ENCODE measurements at places on chromosomes 3 and 15.

- no peak for DNase-seq
These were observed 32.7 kb downstream of the SRGAP3 start for GRCh38 chr3:9216736-9217135.

- DNase-seq: no peak
These were observed 22.5 kb upstream of the KCNMB2 start for GRCh38 chr3:178513546-178514380.

DNA sequence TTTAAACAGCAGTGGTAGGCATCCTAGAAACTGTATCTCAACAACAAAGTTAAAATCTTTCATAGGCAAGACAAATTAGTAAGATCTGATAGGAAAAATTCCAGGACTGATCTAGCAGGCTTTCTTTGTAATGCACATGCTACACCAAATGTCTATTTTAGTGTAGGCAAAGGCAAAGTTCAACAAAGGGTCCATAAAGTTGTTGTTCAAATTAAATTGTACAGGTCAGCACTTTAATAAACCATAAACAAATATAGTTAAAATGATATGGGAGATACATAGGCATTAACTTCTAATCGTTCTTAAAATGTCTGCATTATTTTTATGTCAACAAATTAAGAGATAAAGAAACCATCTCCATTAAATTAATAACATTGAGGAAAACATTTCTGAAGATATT lies 413.0 kb downstream of the TUSC7 start:
- DNase-seq: no peak

GRCh38 chr3:53181024-53181371 lies 20.0 kb downstream of the PRKCD start:
- no peak for DNase-seq

DNA sequence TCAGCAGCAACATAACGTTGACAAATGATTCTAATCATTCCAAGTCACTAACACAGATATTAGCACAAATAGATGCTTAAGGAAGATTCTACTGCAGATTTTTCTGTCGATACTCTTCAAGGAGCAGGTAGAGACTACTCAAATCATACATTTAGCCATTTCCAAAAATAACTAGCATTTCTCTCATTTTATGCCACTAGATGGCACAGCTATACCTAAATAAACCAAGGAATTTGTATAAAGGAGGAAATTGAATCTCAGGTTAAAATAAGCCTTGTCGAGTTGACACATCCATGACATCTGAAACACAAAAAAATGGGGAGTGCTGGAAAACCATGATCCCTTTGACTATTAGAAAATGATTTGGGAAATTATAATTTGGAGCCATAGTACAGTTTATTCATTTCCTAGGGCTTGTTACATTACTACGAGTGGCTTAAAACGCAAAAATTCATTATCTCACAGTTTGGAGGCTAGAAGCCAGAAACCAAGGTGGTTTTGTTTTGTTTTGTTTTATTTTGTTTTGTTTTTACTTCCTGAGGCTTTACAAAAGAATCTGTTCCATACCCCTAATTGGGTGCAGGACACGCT lies 59.5 kb upstream of the STRIT1 start:
- no peak for DNase-seq

DNA sequence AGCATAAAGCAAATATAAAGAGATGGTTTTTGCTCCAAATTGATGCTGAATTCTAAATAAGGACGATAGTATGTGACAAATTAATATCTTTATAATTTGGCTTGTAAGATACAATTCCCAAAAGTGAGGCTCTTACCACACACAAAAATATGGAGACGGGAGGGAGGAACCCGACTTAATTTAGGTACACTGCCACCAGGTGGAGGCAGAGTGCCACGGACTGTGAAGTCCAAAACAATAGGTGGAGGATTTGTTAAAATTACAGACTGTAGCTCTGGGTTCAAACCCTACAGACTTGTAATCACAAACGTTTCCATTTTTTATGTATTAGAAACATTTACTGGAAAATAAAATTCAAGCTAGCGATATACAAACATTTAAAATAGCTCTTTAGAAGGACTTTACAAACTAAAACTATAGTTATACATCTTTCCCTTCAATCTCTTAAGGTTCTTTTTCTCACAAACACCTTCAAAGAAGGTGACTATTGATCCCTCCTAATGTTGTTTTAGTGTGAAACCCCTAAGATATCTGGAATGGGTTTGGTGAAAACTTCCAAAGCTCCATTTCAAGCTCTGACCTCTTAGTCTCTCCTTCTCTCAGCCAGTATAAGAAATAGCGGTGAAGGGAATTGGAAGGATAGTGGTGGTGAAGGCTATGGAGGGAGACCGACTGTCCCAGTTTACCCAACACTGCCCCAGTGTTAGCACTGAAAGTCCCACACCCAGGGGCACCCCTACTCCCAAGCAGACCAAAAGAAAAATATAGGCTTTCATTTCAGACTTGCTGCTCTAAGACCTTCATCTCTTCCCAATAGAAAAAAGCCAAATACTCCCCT lies 89.7 kb downstream of the AQP9 start:
- peak; percentile 29 for DNase-seq

DNA sequence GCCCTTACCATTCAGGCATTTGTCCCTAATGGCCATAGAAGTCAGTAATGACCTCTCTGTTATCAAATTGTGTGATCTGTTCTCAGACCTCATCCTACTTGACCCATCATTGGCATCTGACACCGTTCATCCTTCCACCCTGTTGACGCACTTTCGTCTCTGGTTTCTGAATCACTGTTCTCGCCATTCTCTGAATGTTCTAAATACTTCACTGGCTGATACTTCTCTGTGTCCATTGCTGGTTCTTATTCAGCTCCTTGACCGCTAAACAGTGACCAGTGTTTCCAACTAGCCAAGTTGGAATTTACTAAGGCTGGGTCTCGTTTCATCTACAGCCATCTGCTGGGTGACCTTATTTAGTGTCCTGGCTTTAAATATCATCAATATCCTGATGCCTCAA lies 2.2 kb downstream of the ACAD9 start:
- no peak for DNase-seq

- no peak for DNase-seq
These were observed 279.5 kb downstream of the NEK10 start for GRCh38 chr3:27089645-27090044.

DNA sequence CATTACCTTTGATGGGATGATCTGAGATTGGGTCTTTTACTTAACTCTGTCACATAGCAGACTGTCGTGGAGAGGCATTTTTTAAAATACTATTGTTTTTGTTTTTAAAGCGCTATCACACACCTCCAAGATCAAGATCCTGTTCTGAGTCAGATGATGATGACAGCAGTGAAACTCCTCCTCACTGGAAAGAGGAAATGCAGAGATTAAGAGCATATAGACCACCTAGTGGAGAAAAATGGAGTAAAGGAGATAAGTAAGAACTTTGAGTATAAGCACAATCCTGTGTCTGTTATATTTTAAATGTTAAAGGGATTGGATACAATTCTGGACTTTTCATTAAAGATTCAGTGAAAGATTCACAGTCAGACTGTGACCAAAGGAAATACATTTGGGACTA lies 18.4 kb upstream of the ZBTB47 start:
- DNase-seq: no peak

GRCh38 chr3:46907960-46908293 lies 30.4 kb downstream of the PTH1R start:
- DNase-seq: no peak

GRCh38 chr3:190883973-190884832 lies 21.7 kb upstream of the GMNC start:
- no peak for DNase-seq

GRCh38 chr3:52819936-52820335 lies 10.5 kb downstream of the ITIH4 start:
- DNase-seq: no peak

DNA sequence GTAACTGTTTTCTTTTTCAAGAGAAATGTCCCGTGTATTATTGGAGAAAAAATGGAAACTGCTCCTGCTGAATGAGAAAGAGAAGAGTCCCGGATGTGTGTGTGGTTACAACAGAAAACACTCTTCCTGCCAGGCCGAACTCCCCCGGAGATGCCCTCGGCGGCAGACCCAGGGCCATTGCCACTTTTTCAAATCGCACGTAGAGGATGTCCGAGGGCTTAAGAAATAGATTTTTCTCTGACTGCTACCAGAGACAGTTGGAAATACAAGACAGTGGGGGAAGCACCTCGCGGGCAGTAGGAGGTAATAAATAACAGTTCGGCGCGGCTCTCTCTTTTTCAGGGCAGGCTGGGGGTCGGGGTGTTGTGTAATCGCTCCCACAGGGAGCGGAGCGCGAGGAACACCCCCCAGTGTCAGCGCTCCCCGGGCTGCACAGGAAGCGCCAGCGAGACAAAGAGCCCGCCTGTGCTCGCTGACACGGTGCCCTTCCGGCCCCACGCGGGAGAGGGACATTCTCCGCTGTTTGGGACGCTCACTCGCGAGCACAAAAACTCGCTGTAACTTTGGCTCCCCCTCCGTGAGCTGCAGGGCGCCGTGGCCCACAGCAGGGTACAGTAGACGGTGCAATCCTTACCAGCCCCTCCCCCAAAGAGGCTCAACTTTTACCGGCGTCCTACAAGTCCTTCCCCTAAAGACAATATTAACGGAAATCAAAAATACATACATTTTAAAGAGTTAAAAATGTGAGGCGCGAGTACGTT lies 1.1 kb downstream of the VGLL4 start:
- DNase-seq: peak; percentile 33

GRCh38 chr3:132119531-132119930 lies 84.7 kb upstream of the CPNE4 start:
- no peak for DNase-seq

- no peak for DNase-seq
These were observed 37.4 kb downstream of the TXNRD3 start for GRCh38 chr3:126617571-126617970.

DNA sequence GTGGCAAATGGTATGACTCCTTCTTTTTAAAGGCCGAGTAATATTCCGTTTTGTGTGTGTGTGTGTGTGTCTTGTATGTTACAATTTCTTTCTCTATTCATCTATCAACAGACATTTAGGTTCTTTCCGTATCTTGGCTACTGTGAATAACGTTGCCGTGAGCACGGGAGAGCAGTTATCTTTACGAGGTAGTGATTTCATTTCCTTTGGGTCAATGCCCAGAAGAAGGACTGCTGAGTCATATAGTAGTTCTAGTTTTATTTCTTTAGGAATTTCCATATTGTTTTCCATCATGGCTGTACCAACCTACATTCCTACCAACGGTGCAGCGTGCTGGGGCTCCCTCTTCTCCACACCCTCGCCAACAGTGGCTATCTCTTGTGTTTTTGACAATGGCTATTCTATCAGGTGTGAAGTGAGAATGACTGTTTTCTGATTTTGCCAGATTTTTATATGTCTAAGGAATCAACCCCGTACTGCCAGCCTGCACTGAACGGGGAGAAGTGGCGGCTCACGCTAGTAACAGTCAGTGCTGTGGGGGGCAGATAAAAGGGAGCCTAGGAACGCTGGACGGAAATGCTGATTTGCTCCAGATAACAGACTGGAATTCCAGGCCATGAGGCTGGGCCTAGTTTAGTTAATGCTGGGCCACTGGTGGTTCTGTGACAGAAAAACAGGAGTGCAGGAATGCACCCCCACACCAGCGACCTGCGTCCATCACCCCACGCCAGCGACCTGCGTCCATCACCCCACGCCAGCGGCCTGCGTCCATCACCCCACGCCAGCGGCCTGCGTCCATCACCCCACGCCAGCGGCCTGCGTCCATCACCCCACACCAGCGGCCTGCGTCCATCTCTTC lies 168.1 kb downstream of the XXYLT1 start:
- DNase-seq: no peak

DNA sequence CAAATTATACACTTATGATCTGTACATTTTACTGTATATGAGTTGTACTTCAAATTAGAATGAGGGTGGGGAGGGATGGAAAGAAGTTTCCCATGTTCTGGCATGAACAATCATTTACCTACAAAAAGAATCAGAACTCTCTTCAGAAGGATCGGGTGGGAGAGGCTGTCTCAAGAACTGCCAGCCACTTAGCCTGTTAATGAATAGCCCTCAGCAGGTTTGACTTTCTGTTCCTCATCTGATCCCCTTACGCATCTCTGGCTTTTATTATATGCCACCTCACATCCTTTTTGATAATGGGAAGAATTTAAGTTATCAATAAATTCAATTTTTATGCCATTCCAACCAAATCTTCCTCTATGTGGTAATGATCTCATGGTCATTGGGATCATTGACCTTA lies 168.3 kb upstream of the TGFBR2 start:
- DNase-seq: no peak

DNA sequence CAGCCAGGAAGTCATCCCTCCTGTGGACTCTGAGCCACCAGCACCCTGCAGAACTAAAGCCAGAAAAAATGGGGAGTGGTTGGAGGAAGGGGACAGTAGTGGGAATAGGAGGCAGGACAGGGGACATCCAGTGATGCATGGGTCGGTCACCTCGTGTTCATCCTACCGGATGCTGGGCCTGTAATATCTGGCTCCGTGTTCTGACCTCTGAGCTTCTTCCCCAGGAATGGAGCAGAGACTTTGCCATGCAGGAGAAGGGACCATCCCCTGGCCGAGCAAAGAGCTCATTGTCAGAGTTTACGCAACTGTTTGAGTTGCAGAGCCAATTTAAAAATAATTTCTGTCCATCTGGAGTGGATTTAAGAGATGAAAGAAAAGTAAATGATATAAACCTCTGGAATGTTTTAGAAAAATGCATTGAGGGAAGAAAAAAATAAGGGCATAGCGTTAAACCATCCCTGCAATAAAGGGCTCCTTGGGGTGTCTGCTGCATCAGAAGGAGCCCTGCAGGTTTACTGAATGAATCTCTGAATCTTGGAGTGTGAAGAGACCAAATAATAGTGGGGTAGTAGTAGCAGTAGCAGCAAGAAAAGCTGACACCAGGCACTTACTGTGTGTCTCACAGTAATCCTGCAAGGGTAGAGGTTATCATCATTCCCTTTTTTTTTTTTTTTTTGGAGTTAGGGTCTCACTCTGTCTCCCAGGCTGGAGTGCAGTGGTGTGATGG lies 70.9 kb downstream of the AAGAB start:
- no peak for DNase-seq

- DNase-seq: no peak
These were observed 210.2 kb downstream of the ADAMTS17 start for GRCh38 chr15:100131321-100132224.

DNA sequence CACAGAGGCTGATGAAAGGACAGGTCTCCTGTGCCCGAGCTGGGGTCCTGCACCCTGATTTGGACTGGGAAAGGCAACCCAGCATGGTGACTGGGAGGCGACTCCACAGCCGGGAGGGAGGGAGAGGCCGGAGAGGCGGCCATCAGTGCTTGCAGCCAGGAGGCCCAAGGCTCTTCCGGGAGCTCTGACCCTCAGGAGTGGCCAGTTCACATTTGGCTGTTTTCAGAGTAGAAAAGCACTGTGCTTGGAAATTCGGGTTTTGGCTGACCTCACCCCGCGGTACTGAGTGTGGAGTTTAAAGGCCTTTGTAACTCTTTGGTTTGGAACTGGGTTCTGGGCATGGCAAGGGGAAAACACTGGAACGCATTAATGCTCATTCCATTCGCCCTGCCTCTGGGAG lies 31.9 kb downstream of the SMAD6 start:
- no peak for DNase-seq

GRCh38 chr3:114659109-114660061 lies 365.6 kb downstream of the TIGIT start:
- DNase-seq: no peak

GRCh38 chr3:65402597-65402996 lies 636.1 kb downstream of the MAGI1 start:
- no peak for DNase-seq

GRCh38 chr3:146313746-146314111 lies 62.8 kb upstream of the PLSCR4 start:
- DNase-seq: no peak
